ENCODE measurements at places on chromosomes 12 and 14.
A peak's percentile ranks its signal among the peaks of the same experiment; 100 is the strongest.

DNA sequence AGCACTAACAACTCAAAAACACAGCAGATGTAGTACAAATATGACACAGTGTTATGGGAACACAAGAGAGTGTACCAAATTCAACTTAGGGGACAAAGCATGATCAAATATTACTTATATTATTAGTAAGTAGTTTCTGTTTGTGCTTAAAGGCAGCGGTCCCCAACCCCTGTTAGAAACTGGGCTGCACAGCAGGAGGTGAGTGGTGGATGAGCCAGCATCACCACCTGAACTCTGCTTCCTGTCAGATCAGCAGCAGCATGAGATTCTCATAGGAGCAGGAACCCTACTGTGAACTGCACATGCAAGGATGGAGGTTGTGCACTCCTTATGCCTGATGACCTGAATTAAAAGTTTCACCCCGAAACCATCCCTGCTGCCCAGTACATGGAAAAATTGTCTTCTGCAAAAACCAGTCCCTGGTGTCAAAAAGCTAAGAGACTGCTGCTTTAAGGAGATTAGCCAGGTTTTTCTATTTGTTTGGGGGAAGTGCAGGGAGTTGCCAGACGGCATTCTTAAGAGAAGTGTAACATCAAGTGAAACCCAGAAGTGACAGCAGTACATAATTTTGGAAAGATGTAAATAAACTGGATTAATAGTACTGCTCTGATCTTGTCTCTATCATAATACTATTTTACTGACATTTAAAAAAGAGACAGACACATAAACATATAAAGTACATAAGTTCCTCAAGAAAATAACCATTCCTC lies 26.7 kb downstream of the GTF2A1 start:
- DNase-seq = no peak

DNA sequence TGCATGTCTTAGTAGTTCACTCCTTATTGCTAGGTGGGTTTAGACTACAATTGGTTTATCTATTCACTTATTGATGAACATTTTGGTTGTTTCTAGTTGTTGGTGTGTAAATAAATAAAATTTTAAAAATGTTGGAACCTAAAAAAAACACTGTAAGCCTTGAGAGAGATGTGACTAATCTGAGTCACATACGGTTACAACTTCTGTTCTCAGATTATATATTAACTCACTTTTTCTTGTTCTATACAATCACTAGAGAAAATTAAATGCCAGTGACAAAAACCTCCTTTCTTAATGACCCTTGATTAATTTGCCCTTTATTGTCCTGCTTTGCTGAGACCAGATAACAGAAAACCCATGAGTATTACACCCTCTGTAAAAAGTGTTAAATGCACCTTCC lies 7.1 kb upstream of the TDG start:
- DNase-seq = no peak

- no peak for DNase-seq
Observed at GRCh38 chr14:21612324-21612723, 22.4 kb downstream of the OR10G2 start.

DNA sequence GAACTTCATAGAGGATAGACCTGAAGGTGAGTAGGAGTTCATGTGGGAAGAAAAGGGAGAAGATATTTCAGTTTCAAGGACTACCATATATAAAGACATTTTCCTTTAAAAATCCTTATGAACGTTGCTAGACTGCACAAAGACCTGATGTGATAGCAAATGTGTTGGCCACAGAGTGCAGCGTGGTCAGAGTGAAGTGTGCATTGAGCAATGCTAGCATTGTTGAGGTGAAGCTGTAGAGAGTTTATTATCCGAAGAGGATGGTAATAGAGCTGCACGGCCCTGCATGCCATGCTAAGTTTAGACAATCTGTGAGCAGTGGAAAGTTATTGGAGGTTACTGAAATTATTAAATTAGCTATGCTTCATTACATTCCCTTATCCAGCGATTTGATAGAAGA lies 413.0 kb downstream of the CCDC91 start:
- DNase-seq = no peak

DNA sequence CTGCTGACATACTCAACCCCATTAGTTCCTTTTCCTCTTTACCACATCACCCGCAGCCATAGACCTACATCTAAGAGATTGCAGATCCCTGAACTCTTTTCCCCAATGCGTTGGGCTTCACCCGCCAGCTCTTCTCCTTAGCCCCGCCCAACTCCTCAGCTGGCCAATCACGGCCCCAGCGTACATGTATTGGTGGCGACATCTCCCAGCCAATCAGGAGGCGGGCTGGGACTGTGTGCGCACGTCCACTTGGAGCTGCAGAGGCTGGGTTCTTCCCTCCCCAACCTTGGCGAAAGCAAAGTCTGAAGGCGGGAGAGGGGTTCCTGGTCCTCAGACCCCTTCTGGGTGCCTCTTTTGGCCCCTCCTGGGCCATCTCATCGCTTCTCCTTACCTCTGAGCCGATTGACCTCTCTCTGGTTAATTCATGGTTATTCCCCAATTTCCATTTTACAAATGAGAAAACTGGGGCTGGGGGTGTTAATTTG lies 11.0 kb downstream of the PDE1B start:
- peak; percentile 89 for DNase-seq

DNA sequence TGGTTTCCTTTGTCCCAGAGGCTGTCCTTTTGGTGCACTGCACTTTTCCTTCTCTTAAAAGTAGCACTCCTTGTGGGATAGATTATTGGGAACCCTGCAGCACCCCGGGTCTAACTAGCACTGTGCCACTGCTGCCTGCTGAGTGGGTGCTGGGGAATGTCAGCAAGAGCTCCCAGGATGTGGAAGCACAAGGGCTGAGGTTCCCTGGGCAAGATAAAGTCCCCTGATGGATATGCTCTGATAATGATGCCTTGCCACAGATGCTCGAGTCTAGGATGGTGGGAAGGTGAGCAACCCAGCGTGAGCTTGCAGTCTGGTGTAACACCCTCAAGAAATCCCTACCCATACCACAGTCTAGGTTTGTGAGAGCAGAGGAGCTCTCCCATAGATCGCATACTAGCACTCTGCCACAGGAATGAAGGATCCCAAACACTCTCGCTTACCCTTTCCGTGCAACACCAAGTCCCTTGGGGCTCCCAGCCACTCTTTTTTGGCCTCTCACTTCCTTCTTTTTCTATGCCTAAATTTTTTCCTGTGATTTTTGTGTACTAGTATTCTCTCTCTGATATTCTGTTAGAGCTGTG lies 32.6 kb downstream of the USP15 start:
- DNase-seq = no peak

DNA sequence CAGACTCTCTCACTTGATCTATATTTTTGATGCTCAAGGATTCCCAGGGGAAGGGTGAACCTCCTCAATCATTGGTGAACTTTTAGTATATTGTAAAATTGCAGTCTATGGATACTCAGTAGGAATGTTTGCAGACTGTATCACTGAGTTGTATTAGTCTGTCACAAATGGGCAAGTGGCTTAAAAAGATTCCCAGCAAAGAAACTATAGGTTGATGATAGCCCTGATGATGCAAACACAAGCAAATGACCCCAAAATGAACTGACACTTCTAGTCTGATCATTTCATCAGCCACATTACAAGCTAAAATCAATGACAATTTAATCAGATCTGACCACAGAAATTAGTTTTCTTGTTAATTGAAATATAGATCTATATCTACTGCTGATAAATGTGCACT lies 59.5 kb downstream of the RTN1 start:
- no peak for DNase-seq

DNA sequence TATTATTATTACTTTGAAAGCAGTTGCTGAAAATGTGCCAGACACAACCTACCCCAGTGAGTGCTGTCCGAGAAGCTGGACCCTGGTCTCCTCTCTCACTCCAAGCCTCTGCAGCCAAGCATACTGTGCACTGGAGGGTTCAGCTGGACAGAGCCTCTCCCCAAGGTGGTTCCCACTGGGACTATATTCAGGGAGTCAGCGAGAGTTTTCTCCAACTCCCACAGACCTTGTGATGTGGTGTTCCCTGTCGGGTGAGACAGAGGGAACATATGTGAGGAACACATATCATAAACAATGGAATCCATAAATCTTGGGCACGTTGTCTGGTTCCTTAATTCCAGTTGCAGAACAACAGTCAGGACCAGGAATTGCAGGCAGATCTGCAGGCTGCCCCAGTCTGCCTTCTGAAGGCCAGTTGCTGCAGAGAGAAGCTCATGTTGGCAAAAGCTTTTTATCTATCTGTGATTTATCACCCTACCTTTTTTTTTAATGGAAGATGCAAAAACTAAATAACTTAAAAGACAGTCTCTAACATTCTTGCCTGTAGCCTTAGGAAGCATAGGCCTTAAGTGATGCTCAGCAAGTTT lies 619.8 kb upstream of the TBX3 start:
- no peak for DNase-seq

- DNase-seq = no peak
Observed at GRCh38 chr14:92703516-92703915, 44.9 kb downstream of the LGMN start.

DNA sequence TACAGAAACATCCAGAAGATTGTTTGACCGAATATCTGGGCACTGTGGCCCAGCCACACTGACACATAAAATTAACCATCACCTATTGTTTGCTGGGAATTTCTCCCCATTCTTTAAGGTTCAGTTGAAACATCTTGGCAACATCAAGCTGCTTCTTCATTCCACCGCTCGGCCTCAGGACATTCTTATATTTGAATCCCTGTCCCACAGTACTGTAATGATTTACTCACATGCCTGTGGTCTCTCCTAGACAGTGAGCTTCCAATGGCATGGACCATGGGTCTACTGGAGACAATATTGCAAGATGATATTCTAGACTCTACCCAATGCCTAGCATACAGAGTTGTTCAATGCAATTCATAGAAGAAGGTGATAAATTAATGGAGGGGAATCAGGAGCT lies 56.1 kb downstream of the EMP1 start:
- no peak for DNase-seq

- DNase-seq = peak; percentile 31
Observed at GRCh38 chr12:121144416-121144914, 11.8 kb downstream of the P2RX7 start.

DNA sequence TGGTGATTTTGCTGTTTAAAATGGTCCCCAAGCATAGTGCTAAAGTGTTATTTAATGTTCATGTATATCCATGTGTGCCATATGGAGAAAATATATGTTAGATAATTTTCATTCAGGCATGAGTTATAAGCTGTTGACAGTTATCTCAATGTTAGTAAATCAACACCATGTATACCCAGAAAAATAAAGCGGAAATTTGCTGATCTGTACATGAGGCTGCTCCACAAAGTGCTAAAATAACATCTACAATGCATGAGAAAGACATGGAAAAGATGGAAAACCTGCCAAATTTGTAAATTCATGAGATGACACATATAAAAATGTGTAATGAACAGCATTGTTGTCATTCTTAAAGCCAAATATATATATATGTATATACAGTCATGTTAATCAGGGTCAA lies 1199.2 kb downstream of the FSCB start:
- no peak for DNase-seq

GRCh38 chr12:63928305-63928704 lies 83.8 kb downstream of the SRGAP1 start:
- DNase-seq = no peak

DNA sequence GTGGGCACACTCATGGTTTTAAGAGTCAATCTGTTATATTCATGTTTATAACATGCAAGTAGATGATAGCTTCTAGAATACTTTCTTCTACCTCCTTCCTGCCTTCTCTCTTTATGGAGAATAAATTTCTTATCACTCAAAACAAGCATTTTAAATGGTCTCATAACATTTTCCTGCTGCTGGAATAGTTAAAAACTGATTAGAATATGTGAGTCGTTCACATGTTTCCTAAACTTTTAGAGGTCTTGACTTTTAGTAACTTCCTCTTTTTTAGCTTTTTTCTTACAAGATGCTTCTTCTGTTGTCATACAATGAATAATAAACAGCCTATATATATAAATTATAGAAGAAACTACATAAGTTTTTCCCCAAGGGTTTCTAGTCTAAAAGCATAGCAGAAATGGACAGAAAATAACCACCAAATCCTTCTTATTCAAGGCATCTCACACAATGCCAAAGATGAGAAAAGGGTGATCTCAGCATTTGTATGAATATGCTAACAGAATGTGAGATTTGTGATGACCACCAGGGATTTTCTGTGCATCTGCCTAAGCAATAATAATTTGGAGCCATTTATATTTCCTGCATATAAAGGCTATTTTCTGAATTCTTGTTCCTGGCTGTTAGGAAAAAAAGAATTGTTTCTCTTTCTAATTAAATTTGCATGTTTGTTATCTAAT lies 127.8 kb downstream of the DAAM1 start:
- DNase-seq = no peak

DNA sequence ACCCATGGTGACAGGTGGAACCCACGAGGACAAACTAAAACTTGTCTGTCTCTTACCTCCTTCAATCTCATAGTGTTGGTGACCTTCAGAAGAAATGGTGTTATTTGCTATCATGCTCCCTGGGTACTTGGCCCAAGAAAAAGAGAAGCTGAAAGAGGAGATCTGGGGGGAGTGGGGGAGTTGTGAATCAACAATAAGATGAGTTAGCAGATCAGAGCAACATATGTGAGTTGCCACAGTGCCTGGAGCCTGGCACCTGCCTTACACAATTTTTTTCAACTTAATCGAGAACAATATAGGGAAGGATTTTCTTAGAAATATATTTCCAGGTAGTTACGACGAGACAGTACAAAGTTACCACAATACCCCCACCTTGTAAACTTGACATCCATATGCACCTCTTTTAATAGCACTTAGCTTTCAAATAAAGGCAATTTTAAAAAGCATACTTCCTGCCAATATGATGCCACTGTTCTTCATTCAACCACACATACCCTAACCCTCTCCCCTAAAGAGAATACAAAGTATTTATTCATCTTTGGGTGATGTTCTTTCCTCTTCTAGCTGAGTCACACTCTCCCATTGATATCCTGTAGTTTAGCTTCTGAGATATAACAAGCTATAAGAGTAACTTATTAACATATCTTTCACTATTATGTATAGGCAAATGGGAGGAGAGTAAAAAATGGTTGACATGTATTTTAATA lies 424.1 kb upstream of the OR4E1 start:
- DNase-seq = no peak

DNA sequence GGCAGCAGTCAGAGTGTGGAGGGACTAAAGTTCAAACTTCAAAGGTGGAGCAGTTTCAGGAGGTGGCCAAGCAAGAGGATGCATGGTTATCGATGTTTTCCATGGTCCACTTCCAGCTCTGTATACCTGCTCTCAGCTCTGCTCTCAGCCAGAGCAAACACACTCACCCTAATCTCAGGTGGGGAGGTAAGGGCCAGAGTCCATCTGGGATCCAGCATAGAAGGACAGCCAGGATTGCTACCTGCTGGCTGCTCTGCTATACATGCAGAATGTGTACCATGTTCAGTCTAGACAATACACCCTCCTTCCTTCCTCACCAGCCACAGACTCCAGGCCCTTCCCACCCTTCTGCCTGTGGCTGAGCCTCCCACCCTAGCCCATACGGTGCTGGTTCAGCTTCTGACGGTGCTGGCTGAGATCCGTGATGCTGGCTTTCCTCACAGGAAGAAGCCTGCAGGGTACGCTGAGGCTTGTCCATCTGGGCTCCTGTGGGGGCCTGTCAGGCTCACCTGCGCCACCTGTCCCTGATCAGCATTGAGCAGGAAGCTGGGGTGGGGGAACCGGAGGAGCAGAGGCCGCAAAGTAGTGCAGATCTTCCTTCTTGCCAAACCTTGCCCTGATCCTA lies 2.4 kb downstream of the CBLN3 start:
- no peak for DNase-seq

Data from stimulated activated naive CD8-positive, alpha-beta T cell treated with anti-CD3 and anti-CD28 coated beads, Interleukin-15, amount 100 ng/mL, for 72 hours (primary cell).